ENCODE measurements at places on chromosomes 11 and 22.

GRCh38 chr22:26770624-26771023 lies 113.2 kb downstream of the MIAT start:
- no peak for DNase-seq

DNA sequence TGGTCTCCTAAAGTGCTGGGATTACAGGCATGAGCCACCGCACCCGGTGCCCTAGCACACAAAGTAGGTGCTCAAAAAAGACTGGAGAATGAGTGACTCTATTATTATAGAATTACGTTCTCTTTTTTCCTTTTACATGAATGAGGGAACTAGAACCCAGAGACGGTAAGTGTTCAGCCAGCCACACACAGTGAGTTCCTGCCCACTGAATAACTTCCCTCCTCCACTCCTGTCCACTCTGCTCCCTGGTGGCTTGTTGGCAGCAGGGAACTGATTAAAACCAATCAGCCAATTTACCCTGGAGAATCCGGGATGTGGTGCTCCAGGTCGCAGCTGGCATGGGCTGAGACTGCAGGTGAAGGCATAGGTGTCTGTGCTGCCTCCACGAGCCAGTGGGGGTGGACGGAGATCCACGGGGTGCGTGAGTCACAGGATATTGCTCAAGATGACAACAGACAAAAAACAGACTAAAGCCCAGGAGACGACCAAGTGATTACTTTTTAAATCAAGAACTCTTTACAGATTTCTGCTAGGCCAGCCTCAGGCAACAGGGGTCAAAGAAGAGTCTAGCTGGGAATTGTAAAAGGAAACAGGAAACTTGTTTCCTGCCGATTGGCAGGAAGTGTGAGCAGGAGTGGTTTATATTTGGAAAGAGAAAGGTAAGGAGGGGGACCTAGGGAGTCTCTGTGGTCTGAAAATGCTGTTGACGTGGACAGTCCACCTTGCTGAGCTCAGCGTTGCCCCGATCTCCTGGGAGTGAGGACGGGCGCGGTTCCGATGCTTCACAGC lies 95.2 kb upstream of the TP53I11 start:
- peak; percentile 6 for DNase-seq

GRCh38 chr22:19719488-19720021 lies 3.8 kb upstream of the GP1BB start:
- no peak for DNase-seq

- no peak for DNase-seq
Measured at GRCh38 chr11:12137938-12138731, 27.7 kb downstream of the MICAL2 start.

DNA sequence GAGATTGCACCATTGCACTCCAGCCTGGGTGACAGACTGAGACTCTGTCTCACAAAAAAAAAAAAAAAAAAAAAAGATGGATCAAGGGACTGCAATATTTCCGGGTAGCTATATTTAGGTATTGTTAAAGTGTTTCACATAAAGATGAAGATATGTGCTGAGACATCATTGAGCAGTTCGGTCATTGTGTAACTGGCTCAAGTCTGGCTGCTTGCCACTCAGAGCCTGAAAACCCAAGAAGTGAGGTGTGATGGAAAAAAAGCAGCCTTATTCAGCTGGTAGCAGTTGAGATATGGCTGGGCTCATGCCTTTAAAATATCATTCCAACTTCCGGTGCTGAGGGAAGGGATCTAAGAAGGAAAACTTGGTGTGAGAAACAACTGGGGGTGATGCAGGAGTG lies 46.9 kb downstream of the LUZP2 start:
- no peak for DNase-seq

DNA sequence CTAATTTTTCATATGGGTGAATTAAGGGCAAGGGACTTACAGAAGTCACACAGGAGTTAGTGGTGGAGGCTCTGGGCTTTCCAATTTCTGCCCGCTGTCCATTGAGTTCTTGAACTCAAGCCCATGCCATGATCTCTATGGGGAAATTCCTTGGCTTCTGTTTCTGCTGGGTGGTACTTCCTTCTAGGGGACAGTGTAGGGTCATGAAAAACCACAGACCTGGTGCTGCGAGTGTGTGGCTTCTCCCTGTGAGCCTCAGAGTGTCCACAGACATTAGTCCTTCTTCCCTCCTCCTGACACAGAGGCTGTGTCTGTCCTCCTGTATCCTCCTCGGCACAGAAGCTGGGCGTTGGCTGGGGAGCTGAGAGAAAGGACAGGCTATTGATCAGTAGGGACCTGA lies 6.3 kb upstream of the SEZ6L start:
- DNase-seq, result no peak

DNA sequence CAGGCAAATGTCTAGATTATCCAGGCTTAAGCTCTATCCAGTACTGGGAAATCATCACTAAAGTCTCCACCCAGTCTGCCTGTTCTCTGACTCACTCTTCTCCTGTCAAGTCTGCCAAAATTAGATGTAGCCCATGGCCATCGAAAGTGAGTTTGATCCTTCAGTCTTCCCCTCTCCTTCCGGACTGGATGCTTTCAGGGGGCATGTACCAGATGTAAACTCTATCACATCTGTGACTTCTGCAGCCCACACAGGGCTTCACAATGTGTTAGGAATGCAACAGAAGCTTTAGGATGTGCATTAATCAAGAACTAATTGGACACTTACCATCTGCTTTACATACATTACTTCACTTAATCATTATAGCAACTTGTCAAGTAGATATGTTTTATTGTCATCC lies 12.3 kb downstream of the ME3 start:
- no peak for DNase-seq

DNA sequence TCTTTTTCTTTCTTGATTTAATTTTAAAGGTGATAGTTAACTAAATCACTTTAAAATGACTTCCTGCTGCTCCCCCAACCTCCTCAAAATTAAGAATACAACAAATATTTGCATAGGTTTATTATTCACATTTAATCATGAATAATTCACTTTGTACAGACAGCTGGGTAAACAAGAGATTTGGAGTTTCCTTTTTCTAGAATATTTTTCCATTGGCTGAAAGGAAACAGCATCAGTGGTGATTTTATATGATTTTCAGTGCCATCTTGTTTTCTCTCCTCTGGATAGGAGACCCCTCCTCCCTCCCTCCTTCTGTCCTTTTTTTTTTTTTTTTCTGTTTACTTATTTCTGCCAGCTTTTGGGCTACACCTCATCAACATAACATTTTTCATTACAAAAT lies 60.5 kb downstream of the LIF start:
- DNase-seq, result no peak

GRCh38 chr11:127559978-127560377 lies 559.4 kb upstream of the KIRREL3 start:
- DNase-seq, result no peak

Data from stimulated activated CD4-positive, alpha-beta T cell treated with anti-CD3 and anti-CD28 coated beads, Interleukin-4, amount 100 ng/mL, for 1 hour (primary cell).